ENCODE measurements at places on chromosomes 3 and 15.

- DNase-seq = no peak
Observed at GRCh38 chr3:99503350-99503749, 135.0 kb upstream of the COL8A1 start.

DNA sequence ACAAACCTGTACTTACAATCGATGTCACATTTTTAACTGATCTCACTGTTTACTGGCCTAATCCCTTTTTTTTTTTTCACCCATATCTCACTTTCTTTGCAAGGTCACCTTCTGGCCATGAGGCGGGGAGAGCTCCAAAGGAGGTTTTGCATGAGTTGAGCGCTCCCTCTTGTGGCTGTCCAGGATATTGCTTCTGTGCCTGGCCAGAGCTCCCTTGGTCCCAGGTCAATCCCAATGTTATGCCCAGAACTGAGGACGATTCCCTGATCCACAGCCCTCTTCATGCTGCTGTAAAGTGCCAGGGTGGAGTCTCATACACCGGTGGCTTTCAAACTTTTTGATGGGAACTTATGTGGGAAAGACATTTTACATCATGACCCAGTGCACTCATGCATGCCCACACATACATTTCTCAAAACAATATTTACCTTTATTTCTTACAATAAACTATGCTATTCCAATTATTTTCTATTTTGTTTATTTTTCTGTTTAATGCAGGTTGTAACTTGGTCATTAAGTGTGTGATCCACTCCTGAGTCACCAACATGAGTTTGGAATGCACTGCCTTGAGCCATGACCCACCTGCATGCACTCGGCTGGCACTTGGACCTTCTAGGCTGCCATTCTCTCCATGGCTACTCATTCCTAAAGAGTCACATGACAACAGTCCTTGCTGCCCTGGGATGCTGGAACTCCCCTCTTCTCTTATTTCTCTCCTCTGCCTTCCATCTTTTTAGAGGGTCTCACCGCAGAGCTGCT, 9.6 kb upstream of the SST start:
- peak; percentile 7 for DNase-seq

DNA sequence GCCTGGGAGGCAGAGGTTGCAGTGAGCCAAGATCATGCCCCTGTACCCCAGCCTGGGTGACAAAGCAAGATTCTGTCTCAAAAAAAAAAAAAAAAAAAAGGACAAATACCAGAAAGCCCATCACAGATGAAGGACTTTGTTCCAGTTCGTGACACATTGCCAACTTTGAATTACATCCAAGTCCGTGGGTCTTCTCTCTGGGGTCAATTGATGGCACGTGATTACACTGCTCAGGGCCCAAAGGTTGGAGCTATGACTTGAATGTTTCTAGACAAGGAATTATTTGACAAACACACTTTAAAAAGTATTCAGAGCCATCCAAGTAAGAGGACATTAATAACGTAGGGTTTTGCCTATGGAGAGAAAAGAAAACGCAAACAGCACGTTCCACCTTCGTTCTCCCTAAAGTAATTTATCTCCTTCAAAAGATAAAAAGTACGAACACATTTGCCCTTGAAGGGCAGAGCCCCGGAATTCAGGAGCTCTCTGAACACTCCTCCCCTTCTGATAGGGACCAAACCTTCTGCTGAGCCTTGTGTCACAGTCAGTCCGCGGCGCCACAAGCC, 31.3 kb upstream of the ST3GAL6 start:
- DNase-seq = no peak

DNA sequence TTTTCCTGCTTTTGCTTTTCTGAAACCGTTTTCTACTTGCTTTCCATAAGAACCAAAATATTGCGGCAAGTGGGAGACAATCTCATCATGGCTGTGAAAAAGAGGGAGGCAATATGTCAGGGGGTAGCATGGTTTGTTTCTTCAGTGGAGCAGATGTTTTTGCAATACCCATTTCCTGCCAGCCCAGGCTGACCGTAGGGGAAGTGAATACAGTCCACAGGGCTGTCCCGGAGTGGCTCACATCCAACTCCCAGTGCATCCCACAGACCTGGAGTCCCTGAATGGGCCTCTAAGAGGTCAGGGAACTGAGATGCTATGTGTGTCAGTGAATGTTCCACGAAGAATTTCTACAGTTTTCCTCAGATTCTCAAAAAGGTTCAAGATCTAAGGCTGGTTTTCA, 69.6 kb downstream of the EPHB1 start:
- no peak for DNase-seq

- DNase-seq = no peak
Observed at GRCh38 chr15:38247336-38247735, 5.3 kb upstream of the SPRED1 start.

GRCh38 chr15:91140601-91141000, 40.5 kb downstream of the SV2B start:
- no peak for DNase-seq

Data from stimulated activated CD4-positive, alpha-beta T cell treated with anti-CD3 and anti-CD28 coated beads, Interleukin-1b, Interleukin-23, amount 100 ng/mL, for 1 hour (primary cell).